Epithelial cell of proximal tubule (primary cell): ENCODE measurements at places on chromosomes 11 and 22. TPM values are rescaled to one million over a fixed set of nuclear protein-coding genes. Genes with fewer than 3 reads are reported as not detected.

GRCh38 chr11:40401132-40401853 lies 1058.2 kb downstream of the LRRC4C start:
- DNase-seq = no peak

DNA sequence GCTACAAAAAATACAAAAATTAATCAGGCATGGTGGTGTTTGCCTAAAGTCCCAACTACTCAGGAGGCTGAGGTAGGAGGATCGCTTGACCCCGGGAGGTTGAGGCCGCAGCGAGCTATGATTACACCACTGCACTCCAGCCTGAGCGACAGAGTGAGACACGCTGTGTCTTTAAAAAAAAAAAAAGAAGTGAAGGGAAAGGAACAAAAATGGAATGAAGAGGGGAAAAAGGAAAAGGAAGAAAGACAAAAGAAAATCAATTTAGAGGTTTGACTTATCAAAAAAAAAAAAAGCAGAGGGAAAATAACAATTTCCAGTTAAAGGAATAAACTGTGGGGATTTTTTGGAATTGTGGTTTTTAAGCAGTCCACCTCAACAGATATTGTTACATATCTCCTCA lies 36.8 kb downstream of the MRTFA start:
- DNase-seq = no peak

DNA sequence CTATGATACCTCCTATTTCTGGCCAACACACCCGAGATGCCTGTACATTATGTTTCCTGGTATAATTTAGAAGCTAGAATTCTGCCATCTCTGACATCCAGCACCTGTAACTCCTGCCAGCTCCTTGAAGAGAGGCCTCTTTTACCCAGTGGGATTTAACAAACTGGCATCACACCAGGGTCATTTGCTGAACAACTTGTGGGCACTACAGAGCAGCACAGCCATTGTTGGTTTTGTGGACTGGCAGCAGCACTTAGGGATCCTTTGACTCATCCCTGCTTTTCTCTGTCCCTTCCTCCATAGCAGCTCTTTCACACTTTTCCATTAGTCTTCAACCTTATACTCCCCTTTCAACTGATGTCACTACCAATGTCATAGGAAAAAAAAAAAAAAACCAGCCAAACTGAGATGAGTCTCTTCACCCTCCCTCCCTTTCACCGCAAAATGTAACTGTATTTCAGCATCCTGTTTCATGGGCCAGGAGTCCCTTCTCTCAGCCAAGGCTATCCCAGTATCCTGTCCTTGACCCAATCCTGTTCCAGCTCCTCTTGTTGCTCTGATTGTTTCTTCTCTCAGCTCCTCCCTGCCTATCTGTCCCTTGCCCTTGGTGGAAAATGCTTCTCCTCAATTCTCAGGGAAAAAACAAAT lies 68.7 kb downstream of the PPFIBP2 start:
- no peak for DNase-seq

GRCh38 chr11:60700689-60701468 lies 1.5 kb downstream of the MS4A8 start:
- DNase-seq = no peak

DNA sequence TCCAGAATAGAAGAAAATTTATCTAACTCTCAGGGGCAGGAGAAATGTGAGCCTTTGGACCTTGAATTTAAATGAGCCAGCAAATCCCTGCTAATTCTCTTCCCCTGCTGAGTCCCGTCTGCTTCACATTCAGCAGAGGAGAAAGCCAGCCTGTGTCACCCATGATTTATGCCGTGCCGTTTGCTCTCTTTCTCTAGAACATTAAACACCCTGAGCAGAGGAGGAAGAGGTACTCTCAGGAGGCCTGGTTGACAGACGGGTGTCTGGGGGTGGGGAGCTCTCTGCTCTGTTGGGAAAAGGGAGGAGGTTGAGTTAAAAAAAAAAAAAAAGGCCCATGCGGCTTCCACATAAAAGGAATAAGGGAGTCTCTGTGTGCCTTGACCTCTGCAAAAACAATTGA lies 11.3 kb upstream of the MTMR3 start:
- no peak for DNase-seq

DNA sequence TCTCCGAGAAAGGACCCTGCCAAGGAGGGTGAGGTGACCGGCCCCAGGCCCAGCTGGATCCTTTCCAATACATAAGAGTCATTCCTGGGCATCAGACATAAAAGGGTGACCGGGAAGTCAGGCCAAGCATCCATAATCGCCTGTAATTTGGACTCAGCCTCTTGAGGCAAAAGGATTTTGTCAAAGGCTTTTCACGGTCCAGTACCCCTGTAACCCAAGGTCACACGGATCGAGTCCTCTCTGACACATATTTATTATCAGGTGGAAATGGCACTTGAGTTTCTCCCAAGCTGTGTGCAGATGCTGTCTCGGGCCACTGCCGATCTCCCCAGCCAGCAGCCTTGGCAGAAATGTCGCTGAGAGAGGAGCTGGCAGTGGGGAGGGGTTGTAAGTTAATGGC lies 556.5 kb downstream of the MN1 start:
- no peak for DNase-seq

GRCh38 chr22:22888571-22889353 lies 1.1 kb downstream of the IGLL5 start:
- DNase-seq = no peak

GRCh38 chr11:76700177-76701100 lies 29.9 kb upstream of the LRRC32 start:
- DNase-seq = no peak

GRCh38 chr11:45181193-45181888 lies 34.9 kb downstream of the PRDM11 start:
- DNase-seq = no peak

DNA sequence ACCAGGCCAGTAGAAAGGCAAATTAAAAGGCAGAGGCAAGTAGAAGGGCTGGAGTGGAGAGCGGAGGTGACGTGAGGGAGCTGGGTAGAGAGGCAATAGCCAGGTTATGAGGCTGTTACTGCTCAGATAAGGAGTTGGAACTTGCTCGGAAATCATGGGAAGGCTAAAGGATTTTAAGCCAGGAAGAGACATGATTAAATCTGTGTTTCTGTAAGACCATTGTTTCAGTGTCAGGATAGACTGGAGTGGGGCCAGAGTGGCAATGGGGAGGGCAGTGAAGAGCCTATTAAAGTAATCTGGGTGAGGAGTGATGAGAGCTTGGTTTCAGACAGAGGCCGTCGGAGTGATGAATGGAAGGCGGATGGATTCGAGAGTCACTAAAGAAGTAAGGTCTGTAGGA lies 39.0 kb downstream of the GRAMD1B start:
- no peak for DNase-seq

DNA sequence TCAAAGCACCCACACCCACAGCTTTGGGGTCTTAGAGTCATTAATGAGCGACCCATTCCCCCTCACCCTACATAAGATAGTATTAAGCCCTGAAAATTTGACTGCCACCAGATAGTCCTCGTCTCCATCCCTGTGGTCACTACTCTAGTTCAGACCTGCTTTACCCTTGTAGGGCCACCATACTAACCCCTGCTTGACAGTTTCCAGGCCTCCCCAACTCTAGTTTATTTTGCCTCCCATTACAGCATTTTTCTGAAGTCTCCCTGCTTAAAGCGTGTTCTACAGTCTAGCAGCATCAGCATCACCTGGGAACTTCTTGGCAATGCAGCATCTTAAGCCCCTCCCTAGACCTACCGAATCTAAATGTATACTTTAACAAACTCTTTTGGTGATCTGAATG lies 192.4 kb downstream of the MAML2 start:
- DNase-seq = no peak

GRCh38 chr11:130783323-130783722 lies 133.0 kb downstream of the SNX19 start:
- no peak for DNase-seq

GRCh38 chr11:92855607-92856405 lies 113.6 kb upstream of the MTNR1B start:
- DNase-seq = no peak

DNA sequence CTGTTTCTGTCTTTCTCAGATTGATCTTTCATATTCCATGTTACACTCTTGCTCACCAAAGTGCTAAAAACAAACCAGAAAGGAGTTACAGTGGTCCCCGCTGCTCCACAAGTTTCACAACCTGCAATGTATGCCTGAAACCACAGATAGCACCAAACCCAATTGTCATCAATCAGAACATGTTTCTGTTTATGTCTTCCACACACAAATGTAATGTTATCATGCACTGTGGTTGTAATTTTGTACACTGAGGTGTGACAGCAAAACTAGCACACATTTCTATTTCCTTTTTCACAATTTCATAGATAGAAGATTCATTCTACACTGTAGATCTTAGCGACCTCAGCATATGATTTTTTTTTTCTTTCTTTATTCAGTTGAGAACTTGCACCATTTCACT lies 1045.9 kb upstream of the RAG2 start:
- no peak for DNase-seq

DNA sequence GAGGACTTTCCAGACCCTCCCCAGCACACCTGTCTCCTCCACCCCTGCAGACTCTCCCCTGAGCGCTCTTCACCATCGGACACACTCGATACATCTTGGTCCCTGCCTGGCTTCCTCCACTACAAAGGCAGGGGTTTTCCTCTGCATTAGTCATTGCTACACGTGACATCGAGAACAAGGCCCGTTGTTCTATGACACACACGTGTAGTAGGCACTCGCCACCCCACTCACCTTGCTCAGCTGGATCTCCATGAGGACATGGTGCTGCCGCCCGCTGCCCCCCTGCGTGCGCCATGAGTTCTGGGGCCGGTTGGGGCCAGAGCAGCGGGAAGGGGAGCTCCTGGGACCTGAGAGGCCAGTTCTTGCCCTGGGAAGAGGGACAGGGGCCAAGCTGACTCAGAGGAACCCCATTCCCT lies 16.7 kb downstream of the ATG2A start:
- no peak for DNase-seq

- no peak for DNase-seq
These were observed 156.2 kb upstream of the PDGFD start for GRCh38 chr11:104320097-104320496.

DNA sequence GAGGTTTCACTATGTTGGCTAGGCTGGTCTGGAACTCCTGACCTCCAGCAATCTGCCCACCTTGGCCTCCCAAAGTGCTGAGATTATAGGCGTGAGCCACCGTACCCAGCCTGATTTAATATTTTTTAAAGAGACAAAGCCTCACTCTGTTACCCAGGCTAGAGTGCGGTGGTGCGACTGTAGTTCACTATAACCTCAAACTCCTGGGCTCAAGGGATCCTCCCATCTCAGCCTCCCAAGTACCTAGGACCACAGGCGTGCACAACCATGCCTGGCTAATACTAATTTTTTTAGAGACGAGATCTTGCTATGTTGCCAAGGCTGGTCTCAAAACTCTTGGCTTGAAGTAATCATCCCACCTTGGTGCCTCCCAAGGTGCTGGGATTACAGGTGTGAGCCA lies 13.5 kb downstream of the GTPBP1 start:
- DNase-seq = no peak

GRCh38 chr11:70472240-70472639 lies 73.9 kb downstream of the CTTN start:
- no peak for DNase-seq

GRCh38 chr11:129766898-129767604 lies 48.6 kb upstream of the TMEM45B start:
- DNase-seq = no peak

DNA sequence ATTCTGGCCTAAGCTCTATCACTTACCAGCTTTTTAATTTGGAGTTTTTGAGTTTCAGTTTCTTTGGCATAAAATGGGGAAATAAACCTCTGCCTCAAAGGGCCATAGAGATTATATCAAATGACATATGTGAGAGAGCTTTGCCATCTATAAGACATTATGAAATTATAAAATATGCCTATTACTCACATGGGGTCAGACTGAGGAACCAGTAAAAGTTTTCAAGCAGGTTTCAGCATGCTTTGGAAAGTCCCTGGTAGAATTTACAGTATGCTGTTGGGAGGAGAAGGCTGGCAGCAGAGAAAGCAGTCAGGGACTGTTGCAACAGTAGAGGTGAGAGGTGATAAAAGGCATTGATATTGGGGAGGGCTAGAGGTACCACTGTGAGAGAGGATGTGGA lies 13.6 kb upstream of the MTNR1B start:
- no peak for DNase-seq

DNA sequence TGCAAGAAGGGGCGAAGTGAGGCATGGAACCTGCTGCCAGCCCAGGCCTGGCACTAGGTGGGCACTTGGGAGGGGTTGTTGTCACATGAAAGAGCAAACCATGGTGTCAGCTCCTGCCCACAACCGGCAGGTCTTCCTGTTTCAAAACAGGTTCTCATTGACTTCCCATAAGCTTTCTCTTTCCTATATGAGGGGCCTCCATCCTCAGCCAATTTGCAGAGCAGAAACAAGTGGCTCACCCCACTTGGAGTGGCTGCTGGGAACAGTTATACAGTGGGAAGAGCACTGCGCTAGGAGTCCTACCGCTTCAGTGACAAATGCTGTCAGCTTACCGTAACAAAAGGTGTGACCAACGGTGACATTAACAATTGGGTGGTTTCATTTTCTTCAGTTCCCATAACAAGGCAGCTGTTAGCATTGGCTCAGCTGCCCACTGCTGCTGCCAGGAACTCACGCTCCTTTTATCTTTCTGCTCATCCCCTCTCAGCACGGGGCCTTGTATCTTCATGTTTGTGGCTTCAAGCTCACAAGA lies 10.2 kb upstream of the SSTR3 start:
- no peak for DNase-seq

- no peak for DNase-seq
These were observed 131.9 kb upstream of the MTNR1B start for GRCh38 chr11:92837595-92837994.

- DNase-seq = no peak
These were observed 91.5 kb downstream of the MORC2 start for GRCh38 chr22:30876915-30877553.

DNA sequence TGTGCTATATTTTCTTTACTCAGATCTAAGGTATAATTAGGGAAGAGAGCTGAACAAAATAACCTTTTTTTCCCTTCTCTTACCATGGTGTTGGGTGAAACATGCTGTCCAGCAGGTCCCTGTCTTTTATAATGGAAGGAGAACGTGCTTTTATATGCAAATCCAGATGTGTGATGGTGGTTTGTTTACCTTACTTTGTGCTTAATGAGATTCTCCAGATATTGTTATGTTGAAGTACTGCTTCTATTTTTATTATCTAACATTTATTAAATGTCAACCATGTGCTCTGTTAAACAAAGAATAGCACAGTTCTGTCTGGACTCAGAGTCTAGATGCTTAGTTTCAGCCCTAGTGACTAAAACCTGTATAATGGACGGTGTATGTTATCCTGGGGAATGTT lies 10.1 kb upstream of the GRIK4 start:
- DNase-seq = no peak

EXPH5 gene
- total RNA-seq = 6.8 and 7.8 TPM in 2 replicates

HSPA8 gene
- total RNA-seq = 1,872 and 3,297 TPM in 2 replicates

NTM gene
- total RNA-seq = 5.3 and 17.0 TPM in 2 replicates

ZNF215 gene
- 2.8 and 5.6 TPM in 2 replicates for total RNA-seq

GRM5 gene
- total RNA-seq = 0.12 and 0.14 TPM in 2 replicates

PKP3 gene
- total RNA-seq = 20.6 and 30.7 TPM in 2 replicates

APOA1 gene
- total RNA-seq = not detected in 2 replicates

EEF1G gene
- 2,115 and 2,170 TPM in 2 replicates for total RNA-seq

PARVG gene
- total RNA-seq = not detected in 2 replicates
